ENCODE measurements at places on chromosomes 5 and 9.

- DNase-seq: no peak
Measured at GRCh38 chr5:15524712-15525111, 24.7 kb downstream of the FBXL7 start.

GRCh38 chr5:45750574-45750973, 54.4 kb upstream of the HCN1 start:
- DNase-seq: no peak

DNA sequence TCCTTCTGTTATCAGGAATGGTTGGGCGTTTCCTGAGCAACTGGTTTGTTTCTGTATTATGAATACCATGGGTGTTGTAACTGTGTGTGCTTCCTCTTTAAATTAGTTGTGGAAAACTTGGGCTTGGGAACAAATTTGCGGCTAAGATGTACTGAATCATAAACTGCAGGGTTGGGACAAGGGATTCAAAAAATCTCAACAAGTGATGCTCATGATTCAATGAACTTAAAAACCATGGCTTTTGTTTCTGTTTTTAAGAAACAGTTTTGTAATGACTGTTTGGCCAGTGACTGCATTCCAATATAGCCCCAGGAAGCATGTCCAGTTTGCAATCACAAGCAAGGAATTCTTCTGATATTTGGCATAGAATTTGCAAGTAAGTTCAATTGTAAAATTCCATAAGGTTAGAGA, 657.5 kb upstream of the WWC1 start:
- no peak for DNase-seq

- DNase-seq: no peak
Measured at GRCh38 chr5:59040024-59040803, 457.3 kb downstream of the RAB3C start.

- DNase-seq: no peak
Measured at GRCh38 chr5:107950776-107951175, 280.0 kb upstream of the EFNA5 start.

DNA sequence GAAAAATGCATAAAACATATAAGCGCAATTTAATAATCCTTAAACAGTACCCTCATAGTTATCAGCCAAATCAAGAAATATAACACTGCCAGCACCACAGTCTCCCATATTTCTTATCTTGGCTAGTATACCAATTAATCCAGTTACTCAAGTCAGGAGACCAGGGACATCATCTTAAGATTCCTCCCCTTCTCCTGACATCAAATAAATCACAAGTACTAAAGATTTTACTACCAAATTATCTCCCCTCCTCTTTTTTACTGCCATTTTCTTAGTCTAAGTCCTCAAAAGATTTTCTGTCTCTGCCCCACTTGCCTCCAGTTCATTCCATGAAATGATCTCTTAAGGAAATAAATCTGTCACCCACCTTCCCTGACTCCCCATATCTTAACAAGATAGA, 37.0 kb downstream of the STRBP start:
- DNase-seq: no peak

- DNase-seq: no peak
Measured at GRCh38 chr9:114071197-114071795, 6.8 kb downstream of the AMBP start.

DNA sequence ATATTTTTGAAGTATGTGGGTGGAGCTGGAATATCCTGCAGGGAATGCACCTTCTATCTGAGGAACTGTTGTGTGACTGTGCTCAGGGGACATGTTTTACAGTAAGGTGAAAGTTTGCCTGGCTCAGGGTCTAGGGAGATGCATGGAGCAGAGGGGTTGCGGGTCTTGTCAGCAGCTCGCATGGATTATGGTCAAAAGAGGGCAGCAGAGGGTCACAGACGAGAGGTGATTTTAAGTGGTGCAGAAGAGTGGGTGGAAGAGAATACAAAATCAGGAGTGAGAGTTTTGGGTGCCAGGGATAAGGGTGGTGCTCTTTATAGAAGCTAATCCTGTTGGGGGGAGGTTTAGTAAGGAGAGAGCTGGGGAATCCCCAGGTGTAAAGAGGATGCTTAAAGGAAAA, 53.5 kb upstream of the GRIN3A start:
- peak; percentile 3 for DNase-seq

DNA sequence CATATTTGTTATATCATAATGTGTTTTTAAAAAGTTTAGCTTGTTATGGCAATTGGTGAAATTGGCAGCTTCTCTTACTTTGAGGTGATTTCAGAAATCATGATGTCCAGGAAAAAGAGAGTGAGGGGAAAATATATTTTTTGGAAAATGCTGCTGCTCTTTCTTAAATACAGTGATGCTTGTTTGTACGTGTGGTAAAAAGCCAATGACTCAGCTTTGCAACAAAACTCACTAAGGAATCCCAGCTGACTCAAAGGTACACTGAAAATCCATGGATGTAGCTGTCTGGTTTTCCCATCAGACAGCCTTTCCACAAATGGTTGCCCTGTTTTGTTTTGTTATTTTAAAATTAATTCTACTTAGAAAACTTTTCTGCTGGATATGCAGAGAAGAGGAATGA, 306.4 kb upstream of the PAPPA start:
- no peak for DNase-seq

- no peak for DNase-seq
Measured at GRCh38 chr9:135032041-135032835, 55.2 kb upstream of the OLFM1 start.

DNA sequence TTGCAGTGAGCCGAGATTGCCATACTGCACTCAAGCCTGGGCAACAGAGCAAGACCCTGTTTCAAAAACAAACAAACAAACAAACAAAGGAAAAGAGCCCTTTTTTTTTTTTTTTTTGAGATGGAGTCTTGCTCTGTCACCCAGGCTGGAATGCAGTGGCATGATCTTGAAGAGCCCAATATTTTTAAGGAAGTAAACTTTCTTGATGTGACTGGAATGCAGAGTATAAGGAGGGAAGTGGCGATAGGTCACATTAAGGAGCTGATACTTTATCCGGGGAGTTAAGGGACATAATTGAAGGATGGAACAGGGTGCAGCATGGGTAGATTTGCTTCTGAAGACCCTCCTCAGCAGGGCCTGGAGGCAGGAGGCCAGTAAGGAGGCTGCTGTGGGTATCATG, 13.0 kb downstream of the NAIF1 start:
- DNase-seq: no peak

GRCh38 chr5:150542933-150543445, 35.1 kb downstream of the NDST1 start:
- DNase-seq: no peak

- DNase-seq: no peak
Measured at GRCh38 chr9:99221266-99221620, 499 bp downstream of the ALG2 start.

DNA sequence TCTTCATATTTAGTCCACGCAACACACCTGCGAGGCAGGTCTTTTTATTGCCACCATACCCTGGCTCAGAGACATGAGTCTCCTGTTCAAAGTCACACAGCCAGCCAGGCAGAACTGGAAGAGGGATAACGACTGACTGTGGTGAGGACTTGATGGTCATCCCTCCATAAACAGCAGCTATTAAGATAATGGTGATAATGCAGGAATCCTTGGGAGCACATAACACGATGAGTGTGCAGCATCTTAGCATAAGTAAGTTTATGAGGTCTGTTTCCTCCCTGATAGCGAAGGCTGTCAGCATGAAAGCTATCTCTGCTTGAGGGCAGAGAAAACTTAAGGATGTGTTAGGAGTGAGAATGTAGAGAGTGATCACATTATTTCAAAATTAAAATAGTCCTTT, 30.9 kb downstream of the KCTD16 start:
- DNase-seq: no peak

- no peak for DNase-seq
Measured at GRCh38 chr9:114938687-114939575, 8.5 kb upstream of the TNFSF8 start.

- DNase-seq: no peak
Measured at GRCh38 chr9:133086894-133087293, 25.1 kb downstream of the CEL start.

DNA sequence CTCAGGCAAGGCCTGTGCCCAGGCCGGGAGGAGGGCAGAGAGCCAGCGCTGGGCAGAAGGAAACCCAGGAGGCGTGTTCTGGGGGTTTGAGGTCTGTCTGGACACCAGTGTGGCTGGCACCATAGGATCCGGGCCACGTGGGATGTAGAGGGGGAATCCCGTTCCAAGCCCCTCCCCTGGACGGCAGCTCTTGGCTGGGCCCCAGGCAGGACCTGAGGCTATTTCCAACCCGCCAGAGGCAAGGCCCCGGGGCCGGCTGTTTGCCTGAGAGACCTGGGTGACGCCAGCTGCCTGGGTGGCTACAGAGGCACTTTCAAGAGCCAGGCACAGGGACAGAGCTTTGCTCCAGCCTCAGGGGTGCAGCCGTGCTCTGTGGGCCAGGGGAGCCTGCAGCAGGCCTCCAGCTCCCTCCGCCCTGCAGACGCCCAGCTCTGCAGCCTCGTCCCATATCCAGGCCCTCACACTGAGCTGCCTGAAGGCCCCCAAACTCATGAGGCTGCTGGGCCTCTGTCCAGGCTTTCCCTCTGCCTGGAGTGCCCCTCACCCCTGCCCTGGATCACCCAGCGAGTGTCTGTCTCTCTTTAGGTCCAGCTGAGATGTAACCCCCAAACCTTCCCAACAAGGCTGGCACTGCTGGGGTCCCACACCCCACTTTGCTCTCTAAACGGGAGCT, 56.6 kb upstream of the EGFL7 start:
- no peak for DNase-seq

GRCh38 chr9:121721058-121721350, 69.6 kb downstream of the DAB2IP start:
- DNase-seq: no peak

DNA sequence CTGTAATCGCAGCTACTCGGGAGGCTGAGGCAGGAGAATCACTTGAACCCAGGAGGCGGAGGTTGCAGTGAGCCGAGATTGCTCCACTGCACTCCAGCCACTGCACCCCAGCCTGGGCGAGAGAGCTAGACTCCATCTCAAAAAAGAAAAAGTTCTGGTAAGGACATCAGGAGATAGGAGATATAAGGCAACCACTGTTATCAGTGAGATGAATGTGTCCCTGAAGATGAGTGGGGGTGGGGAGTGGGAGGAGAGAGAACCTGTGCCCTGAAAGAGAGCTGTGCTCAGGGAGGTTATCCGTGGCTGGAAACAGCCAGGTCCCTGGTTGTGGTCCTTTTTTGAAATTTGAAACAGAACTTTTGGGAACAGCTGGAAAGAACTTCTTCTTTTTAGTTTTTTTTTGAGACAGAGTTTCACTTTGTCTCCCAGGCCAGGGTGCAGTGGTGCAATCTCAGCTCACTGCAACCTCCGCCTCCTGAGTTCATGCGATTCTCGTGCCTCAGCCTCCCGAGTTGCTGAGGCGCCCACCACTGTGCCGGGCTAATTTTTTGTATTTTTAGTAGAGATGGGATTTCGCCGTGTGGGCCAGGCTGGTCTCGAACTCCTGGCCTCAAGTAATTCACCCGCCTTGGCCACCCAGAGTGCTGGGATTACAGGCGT, 2.6 kb downstream of the PTPA start:
- no peak for DNase-seq

DNA sequence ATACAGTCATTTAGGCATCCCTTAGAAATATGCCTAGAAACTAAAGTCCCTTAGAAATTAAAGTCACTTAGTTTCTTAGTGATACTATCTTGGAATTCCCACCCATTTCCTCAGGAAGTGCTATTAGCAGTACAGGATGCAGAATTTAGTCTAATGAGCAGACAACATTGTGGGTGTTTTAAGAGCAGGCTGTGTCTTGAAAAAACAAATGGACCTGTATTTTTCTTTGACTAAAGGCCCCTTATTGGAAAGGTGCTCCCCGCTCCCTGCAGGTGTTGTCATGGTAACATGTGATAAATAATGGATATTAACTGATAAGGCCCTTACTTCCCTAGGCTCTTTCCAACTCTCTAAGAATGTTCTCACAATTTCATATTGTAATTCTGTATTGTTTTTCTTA, 38.8 kb upstream of the STARD4 start:
- DNase-seq: no peak

- DNase-seq: no peak
Measured at GRCh38 chr5:175460552-175460951, 16.6 kb upstream of the DRD1 start.

DNA sequence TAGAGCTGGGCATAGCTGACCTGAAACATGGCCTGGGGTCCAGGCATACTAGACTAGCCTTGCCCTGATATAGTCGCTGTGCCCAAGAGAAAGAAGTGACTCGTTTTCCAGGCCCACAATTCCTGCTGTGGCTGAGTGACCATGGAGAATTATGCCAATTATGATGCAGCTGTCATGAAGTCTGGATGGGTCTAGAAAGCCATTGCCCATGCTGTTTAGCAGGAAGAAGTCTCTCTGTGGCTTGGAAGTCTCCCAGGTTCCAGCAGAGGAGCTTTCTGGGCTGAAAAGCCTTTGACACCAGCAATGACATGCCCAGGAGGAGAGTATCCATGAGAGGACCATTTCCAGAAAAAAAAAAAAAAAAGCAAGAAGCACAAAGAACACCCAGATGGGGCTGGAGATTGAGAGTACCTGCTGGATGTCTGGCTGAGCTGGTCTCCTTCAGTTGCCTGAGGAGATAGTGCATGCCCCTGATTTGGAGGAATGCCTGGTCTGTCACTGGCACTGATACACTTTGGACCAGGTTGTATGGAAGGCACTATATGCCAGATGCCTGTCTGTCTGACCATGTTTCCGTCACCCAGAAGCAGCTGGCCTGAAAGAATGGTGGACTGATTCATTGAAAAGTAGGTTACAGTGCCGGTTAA, 128.0 kb upstream of the EPB41L4A start:
- DNase-seq: no peak

GRCh38 chr9:137545123-137545522, 5.1 kb downstream of the PNPLA7 start:
- DNase-seq: no peak

GRCh38 chr9:121833061-121833460, 181.6 kb downstream of the DAB2IP start:
- DNase-seq: no peak

- no peak for DNase-seq
Measured at GRCh38 chr5:112923148-112923917, 1.3 kb upstream of the REEP5 start.

- DNase-seq: no peak
Measured at GRCh38 chr5:160793530-160793899, 58.5 kb downstream of the ATP10B start.

Data from activated CD4-positive, alpha-beta T cell treated with anti-CD3 and anti-CD28 coated beads, Interleukin-2, amount 50 U/mL, for 1 hour (primary cell).